Osteoblast (primary cell): ENCODE measurements at places on chromosomes 2 and 18. TPM values are rescaled to one million over a fixed set of nuclear protein-coding genes. Genes with fewer than 3 reads are reported as not detected.

Gene LRATD1
- 5.8 and 10.0 TPM in 2 replicates for total RNA-seq

DNA sequence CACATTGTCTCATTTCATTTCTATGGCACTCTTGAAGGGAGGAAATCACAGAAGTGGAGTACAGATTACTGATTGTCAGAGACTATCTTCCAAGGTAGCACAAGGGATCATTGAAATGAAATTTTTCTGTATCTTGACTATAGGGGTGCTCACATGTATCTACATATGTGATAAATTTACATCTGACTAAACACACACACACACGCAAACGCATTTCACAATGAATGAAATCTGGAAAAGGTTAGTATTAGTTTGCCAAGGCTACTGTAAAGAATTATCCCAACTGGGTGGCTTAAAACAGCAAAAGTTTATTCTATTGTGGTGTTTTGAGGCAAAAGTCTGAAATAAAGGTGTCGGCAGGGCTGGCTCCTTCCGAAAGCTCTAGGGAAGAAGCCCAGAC is 144.6 kb downstream of the SH3BP4 start:
- DNase-seq, result no peak
- no peaks in the 10 kb centered on the region for H3K27me3 ChIP-seq
- H3K4me3 ChIP-seq, result no peak overlapping the region

DNA sequence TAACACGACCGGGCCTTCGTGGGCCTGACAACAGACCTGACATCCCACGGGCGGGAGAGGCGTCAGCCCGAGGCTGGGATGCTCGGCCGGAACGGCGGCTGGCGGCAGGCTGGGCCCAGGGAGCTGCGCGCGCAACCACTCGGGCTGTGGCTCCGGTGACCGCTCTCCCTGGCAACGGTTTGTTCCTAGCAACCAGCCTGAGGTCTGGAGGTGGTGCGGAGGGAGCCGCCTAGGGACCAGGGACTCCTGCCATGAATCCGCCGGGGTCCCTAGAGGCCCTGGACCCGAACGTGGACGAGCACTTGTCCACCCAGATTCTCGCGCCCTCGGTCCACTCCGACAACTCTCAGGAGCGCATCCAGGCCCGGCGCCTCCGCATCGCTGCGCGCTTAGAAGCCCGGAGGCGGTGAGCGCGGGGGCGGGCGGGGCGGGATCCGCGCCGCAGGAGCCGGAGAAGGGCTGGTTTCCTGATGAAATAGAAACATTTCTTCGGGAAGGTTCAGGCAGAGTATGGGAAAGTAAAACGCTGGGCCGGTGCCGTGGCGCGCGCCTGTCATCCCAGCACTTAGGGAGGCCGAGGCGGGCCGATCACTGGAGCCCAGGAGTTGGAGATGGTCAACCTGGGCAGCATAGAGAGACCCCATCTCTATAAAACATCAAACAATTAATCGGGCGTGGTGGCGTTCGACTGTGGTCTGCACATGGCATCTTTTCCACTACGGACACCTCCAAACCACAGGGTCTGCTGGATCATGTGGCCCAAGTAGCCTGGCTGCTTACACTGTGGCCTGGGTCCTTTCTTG is at the start of gene DRC1:
TSS of gene DRC1 (plus strand) at position 182 of the 803 bp plus-strand sequence. CDS start at position 252, 70 bp downstream.
- DNase-seq, result peak; percentile 98
- H3K4me1 ChIP-seq, result peaks cover 6% of the 10 kb centered on the region
- H3K27me3 ChIP-seq, result no peaks in the 10 kb centered on the region

- no peak for DNase-seq
- H3K36me3 ChIP-seq, result no peaks in the 10 kb centered on the region
- no peak overlapping the region for H3K27ac ChIP-seq
- H3K4me3 ChIP-seq, result no peak overlapping the region
- no peaks in the 10 kb centered on the region for H3K27me3 ChIP-seq
Observed at GRCh38 chr2:201176081-201176481, 6.9 kb upstream of the CASP10 start.

Gene SCN3A
- 0.59 and 0.72 TPM in 2 replicates for total RNA-seq

DNA sequence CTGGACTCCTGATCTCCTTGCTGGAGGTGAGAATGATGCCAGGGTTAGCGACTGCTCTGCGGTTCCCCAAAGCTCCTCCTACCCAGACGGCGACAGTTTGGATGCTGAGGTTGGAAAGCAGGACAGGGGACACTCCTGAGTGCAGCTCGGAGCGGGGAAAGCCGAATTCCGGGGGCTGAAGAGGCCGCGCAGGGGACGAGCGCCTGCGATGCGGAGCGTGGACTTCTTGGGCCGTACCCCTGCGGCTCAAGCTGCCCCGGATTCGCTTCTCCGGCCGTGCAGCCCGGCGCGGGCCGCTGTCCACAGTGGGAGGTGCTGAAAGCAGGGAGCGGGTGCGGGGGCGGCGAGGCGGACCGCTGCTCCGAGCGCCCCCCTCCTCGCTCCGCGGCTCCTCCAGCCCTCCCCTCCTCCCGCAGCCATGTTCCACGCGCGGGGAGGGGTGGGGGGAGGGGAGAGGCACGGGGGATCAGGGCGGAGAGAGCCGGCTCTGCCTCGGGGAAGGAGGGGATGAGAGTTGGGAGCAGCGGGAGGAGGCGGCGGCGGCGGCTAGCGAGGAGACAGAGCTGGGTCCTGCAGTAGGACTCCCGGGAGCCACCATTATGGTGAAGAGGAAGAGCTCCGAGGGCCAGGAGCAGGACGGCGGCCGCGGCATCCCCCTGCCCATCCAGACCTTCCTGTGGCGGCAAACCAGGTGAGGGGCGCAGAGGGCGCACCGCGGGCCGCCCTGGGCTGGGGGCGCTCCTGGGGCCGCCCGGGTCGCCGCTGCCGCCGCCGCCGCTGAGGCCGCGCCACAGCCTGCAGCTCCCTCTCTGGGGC is at the start of gene UNC80:
TSS of gene UNC80 (plus strand) at position 359 of the 816 bp plus-strand sequence. CDS start at position 600, 241 bp downstream.
- H3K4me1 ChIP-seq, result no peaks in the 10 kb centered on the region
- H3K27ac ChIP-seq, result no peak within 1 kb of the TSS
- H3K27me3 ChIP-seq, result no peaks in the 10 kb centered on the region
- DNase-seq, result peak; percentile 94
- H3K4me3 ChIP-seq, result peak within 1 kb of the TSS; percentile 42

Gene ZSCAN30
- 16.6 and 17.7 TPM in 2 replicates for total RNA-seq

DNA sequence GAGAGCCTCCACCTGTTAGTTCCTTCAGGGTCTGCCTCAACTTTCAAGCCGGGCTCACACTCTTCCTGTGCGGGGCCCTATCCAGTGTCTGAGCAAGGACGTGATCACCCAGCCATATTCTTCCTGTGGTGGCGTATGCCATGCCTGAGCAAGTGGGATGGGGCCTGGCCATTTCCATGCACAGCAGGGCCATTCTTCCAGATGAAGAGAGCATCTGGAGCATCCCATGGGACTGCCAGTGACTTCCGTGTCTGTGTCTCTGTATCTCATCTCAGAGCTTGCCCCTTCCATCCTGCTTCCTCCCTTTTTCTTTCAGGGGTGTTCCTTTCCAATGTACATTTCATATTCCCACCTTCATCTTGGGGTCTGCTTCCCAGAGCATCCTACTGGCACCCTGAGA is 20.2 kb downstream of the SCG2 start:
- H3K4me3 ChIP-seq, result no peak overlapping the region
- no peaks in the 10 kb centered on the region for H3K27me3 ChIP-seq
- H3K4me1 ChIP-seq, result peaks cover 24% of the 10 kb centered on the region
- no peak for DNase-seq
